Anterior cingulate cortex (tissue), 58 donors: ENCODE measurements at places on chromosomes 5 and 9.

GRCh38 chr5:125017796-125018195 is 271.4 kb upstream of the ZNF608 start:
- DNase-seq: no peak

DNA sequence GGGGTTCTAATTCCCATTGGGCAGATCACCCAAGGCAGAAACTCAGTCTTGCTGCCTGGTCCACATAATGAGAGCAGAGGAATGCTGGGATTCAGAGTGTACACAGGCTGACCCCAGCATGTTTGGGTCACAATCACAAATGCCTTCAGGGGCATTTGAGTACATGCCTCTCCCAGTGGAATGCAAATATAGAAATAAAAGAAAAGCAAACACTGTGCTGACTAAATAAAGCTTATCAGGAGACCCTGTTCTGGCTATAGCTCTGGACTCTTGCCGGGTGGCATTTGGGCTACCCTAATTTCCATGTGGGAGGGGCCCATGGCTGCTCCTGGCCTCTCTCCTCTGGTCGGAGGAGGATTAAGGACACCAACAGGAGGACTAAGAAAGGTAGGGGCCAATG is 121.4 kb downstream of the DOCK8 start:
- DNase-seq: no peak

GRCh38 chr9:121503444-121503843 is 3.8 kb upstream of the GGTA1 start:
- no peak for DNase-seq

DNA sequence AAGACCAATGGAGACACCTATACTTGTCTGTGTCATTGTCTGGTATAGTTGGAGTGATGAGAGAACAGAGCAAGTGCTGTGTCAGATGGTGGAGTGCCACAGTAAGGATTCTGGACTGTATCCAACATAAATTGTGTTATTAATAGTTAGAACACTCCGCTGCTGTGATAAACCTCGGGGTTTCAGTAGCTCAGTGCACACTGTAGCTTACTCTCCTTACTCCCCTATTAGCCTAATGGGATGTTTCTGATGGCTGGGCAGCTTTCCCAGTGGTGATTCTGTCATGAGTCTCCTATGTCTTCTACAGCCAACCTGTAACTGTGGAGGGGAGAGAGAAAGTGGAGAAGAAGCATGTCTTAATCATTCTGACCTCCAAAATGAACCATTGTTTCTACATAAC is 127.6 kb upstream of the PTCH1 start:
- no peak for DNase-seq

GRCh38 chr9:89418882-89419640 is 78.9 kb downstream of the SEMA4D start:
- DNase-seq: no peak

DNA sequence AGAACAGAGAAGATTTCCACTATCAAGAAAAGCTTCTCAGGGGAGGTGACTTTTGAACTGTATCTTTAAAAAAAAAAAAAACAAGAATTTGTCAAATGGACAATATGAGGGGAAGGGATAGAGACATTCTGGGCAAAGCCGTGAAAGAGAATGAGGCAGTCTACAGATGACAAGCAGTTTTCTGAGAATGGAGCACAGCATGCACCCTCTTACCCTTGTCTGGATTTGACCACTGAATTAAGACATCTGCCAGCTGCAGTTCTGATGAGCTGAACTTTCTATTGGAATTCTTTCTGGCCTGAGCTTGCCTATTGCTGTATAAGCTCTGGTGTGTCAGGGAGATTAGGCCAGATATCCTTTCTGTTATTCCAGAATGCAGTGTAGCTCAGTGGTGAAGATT is 10.3 kb upstream of the RANBP3L start:
- DNase-seq: no peak
